ENCODE measurements at places on chromosomes 4 and X.

GRCh38 chrX:22059775-22060174, 27.6 kb downstream of the PHEX start:
- no peak for DNase-seq

- DNase-seq = no peak
These were observed 15.3 kb downstream of the USP46 start for GRCh38 chr4:52643785-52644244.

DNA sequence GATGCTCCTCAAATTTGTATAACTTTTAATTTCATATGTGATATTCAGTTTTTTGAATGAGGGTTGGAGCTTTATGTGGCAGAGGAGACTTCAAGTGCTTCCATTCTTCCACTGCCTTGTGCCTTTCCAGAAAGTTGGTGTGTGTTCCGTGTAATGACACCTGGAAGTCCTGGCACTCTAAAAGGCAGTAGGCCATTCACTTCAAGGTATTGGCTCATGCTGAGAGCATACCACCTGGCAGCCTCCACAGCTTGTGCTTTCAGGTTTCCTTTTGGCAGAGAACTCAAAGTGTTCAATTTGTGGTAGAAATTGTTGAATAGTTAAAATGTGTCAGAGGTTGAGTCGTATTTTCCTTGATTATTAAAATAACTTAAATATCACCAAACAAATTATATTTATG, 49.6 kb downstream of the GRIA2 start:
- no peak for DNase-seq

DNA sequence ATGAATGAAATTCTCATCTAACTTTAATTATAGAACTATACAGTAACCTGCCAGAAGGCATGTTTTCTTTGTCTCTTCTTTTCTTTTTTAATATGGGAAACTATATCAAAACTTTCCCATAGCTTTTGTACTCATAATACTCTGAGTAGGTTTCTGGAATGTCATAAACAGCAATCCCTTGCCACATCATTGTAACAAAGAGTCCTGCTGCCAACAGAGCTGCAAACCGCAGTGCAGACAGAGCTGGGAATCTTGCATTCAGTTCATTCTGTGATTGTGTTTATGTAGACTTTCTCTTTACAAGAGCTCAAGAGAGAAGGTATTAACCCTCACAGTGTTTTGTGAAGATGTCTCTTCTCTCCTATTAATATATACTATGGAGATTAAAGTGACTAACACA, 304.4 kb upstream of the SLIT2 start:
- no peak for DNase-seq

DNA sequence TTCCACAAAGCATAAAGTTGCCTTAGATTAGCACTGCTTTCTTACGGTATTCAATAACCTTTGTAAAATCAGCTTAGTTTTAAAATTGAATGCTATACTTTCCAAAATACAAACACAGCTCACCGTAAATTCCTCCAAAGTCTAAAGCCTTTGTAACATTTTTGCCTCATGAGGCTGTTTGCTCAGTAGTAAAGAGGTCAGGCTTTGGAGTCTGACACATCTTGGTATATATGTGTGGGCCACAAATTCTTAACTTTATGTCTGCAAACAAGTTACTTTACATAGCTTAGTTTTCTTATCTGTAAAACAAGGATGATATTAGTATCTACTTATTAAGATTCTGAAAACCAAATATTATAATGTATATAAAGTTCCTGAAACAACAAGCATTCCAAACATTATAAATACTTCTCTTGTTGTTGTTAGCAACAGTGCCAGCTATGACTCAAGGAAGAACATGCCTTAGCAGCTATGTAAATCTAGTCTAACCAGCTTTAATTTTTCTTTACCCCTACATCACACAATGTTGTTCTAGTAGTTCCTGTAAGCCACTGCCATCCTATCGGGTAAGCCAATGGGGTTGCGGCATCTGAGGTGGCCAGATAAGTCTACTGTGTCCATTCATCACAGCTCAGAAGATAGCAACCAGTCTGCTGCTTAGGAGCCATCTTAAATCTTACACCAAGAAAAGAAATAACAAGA, 709.0 kb downstream of the KLHL13 start:
- no peak for DNase-seq

DNA sequence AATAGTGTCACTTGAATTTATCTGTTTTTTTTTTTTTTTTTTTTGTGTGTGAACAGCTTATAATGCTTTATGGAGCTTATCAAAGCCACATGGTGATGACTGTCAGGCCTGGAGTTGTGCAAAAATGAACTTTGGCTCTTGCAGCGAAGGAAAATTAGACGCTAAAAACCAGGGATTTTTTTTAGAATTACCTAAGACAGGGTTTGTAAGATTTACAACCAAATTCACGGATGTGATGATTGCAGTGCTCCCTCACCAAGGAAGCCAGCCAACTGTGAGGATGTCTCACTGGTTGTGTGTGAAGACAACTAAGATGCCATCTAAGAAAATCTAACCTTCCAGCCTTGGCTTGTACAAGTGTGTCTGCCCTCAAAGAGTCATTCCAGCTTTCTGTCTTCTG, 127.1 kb upstream of the SLC4A4 start:
- DNase-seq = no peak

DNA sequence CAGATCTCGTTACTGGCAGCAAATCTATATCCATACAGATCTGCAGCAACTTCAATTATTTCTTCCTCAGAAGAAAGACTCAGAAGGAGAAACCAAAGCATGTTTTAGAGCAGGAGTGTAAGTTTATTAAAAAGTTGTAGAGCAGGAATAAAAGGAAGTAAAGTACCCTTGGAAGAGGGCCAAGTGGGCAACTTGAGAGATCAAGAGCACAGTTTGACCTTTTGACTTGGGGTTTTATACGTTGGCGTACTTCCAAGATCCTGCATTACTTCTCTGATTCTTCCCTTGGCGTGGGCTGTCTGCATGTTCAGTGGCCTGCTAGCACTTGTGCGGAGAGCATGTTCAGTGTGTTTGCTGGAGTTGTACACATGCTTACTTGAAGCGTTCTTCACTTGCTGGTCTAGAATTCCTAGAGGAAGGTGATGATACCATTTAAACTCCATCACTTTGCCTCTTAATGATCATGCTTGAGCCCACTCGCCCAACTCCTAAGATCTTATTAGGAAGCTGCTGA, 1114.7 kb upstream of the PABPC4L start:
- no peak for DNase-seq

- DNase-seq = no peak
These were observed 498.1 kb upstream of the FSTL5 start for GRCh38 chr4:162661913-162662312.

GRCh38 chrX:107480272-107480671, 30.8 kb downstream of the FRMPD3 start:
- DNase-seq = no peak

DNA sequence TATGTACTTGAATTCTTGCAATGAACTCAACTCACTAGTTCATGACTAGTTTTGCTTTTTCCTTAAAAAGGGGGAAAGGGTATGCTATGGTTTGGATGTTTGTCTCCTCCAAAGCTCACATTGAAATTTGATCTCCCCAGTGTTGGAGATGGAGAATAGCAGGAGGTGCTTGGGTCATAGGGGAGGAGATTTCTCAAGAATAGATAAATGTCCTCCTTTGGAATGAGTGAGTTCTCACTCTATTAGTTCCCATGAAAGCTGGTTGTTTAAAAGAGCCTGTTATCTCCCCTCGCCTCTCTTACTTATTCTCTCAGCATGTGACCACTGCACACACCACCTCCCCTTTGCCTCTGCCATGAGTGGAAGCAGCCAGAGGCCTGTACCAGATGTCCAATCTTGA, 109.4 kb upstream of the INTU start:
- DNase-seq = no peak

DNA sequence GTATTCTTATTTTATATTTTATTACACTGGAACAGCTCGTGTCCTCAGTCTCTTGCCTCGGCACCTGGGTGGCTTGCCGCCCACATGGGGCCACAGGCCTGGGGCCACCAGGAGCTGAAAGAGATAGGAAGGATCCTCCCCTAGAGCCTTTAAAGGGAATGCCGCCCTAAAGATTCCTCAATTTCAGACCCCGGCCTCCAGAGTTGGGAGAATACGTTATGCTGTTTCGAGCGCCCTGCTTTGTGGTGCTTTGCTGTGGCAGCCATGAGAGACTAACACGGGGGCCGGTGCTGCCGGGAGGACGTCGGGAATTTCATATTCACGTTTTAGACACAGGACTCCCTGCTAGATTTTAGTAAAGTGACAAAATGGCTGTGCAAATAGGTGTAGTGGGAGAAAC, 33.2 kb downstream of the ACOX3 start:
- no peak for DNase-seq

- no peak for DNase-seq
These were observed 404.6 kb downstream of the PRDM5 start for GRCh38 chr4:120517966-120518365.

GRCh38 chr4:177302371-177303100, 7.1 kb upstream of the NEIL3 start:
- DNase-seq = no peak
